ENCODE measurements at places on chromosomes 12 and 14. TPM values are rescaled to one million over a fixed set of nuclear protein-coding genes. Genes with fewer than 3 reads are reported as not detected.

The KRT78 gene
- total RNA-seq = not detected

DNA sequence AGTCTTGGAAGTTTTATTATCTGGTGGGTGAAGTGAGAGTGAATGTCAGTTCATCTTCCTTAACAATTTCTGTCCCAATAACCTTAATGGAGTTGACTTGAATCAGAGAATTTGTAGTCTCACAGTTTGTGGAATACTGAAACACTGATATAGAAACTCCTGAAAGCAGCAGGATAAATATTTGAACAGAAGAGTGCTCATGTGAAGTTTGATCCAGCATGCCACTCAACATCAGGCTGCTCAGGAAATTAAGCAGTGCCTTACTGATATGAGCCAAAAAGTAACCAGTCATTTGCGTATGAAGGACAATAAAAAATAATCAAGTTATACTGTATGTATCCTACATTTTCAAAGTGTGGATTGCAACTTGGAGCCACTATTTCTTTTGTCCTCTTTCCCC, 15.7 kb downstream of the MUCL1 start:
- no peak for DNase-seq
- no peaks in the 10 kb centered on the region for H3K27me3 ChIP-seq
- no peak overlapping the region for H3K4me3 ChIP-seq
- H3K4me1 ChIP-seq = peaks cover 8% of the 10 kb centered on the region
- no peak overlapping the region for H3K27ac ChIP-seq
- H3K36me3 ChIP-seq = no peaks in the 10 kb centered on the region

The HAL gene
- 1.6 TPM for total RNA-seq

- no peaks in the 10 kb centered on the region for H3K36me3 ChIP-seq
- no peak overlapping the region for H3K4me3 ChIP-seq
- DNase-seq = no peak
- peaks cover 8% of the 10 kb centered on the region for H3K27me3 ChIP-seq
- peaks cover 14% of the 10 kb centered on the region for H3K4me1 ChIP-seq
Observed at GRCh38 chr12:26271889-26272492, 76.6 kb downstream of the SSPN start.

The RBM19 gene
- total RNA-seq = 77.8 TPM

DNA sequence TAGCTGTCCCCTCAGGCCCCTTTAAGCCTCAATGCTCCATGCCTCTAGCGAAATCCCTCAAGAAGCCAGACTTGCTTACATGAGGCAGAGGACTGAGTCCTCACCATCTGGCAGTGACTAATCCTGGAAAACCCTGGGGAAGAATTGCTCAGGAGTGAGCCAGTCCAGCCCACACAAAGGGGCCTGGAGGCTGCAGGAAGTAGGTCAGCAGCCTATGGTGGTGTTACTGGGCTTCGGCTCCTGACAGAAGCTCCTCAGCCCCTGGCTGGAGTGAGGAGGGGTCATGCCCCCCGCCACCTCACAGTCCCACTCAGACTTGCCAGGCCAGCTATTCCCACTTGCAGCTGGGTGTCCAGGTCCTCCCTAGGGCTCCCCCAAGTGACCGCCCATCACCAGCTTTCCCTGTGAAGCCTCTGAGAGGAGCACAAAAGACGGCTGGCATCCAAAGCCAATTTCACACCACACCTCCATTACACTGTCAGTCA, 250.5 kb downstream of the DPF3 start:
- peaks cover 10% of the 10 kb centered on the region for H3K36me3 ChIP-seq
- H3K4me3 ChIP-seq = no peak overlapping the region
- H3K27me3 ChIP-seq = peaks cover 20% of the 10 kb centered on the region
- no peak overlapping the region for H3K27ac ChIP-seq

DNA sequence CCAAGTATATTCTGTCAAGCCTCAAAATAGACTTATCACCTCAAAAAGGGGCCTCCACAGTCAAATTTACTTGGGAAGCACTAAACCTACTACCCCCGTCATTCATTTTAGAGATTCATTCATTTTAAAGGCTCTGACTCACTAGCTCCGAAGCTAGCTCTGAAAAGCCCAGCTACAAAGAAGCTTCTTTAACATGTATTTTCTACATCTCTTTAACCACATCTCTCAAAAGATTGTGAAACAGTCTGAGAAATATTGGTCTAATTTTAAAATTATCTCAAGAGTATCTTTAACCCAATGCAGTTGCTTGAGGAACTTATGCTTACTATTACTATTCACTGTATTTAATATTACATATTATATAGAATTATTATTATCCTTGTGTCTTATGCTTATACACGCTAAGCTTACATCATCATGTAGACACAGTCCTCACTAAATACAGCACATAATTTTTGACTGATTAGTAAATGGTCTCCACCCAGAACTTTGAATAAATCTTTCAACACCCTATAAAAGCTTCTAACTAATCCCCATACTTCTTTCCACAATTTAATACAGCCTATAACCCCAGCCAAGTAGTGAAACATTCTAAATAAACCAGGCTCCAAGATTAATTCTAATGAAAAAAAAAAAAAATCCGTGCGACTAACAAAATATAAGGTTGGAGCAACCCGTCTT, 7.8 kb downstream of the NT5DC3 start:
- no peak overlapping the region for H3K4me3 ChIP-seq
- no peaks in the 10 kb centered on the region for H3K4me1 ChIP-seq
- H3K36me3 ChIP-seq = no peaks in the 10 kb centered on the region
- no peak for DNase-seq
- H3K27me3 ChIP-seq = peaks cover 28% of the 10 kb centered on the region
- H3K27ac ChIP-seq = no peak overlapping the region
